ENCODE measurements at places on chromosomes 2 and 18. TPM values are rescaled to one million over a fixed set of nuclear protein-coding genes. Genes with fewer than 3 reads are reported as not detected.

- DNase-seq: no peak
Measured at GRCh38 chr2:212227755-212228154, 310.8 kb downstream of the ERBB4 start.

- no peak for DNase-seq
Measured at GRCh38 chr2:106107509-106108131, 86.5 kb downstream of the UXS1 start.

DNA sequence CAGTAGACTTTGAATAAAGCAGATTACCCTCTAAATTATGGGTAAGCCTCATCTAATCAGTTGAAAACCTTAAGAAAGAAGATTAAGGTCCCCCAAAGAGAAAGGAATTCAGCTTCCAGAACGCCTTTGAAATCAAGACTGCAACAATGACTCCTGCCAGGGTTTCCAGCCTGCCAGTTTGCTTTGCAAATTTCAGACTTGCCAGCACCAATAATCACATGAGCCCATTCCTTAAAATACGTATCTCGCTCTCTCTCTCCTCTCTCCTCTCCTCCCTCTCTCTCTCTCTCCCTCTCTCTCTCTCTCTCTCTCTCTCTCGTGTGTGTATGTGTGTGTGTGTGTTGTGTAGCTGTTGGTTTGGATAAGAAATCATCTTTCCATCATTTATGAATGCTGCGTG is 184.2 kb downstream of the PDE1A start:
- no peak for DNase-seq

DNA sequence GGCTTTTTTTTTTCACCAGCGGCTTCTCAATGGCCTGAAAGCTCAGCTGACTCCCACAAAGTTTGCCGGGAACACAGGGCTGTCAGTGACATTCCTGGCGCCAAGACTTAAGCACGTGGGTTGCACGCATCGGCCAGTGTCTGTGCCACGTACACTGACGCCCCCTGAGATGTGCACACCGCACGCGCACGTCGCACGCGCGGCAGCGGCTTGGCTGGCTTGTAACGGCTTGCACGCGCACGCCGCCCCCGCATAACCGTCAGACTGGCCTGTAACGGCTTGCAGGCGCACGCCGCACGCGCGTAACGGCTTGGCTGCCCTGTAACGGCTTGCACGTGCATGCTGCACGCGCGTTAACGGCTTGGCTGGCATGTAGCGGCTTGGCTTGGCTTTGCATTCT is 63.2 kb downstream of the CCDC74A start:
- DNase-seq: no peak

- no peak for DNase-seq
Measured at GRCh38 chr2:177038787-177039484, 173.7 kb upstream of the HNRNPA3 start.

- DNase-seq: peak; percentile 83
Measured at GRCh38 chr2:121019071-121019470, 265.9 kb downstream of the TFCP2L1 start.

GRCh38 chr2:36716111-36716510 is 19.6 kb downstream of the VIT start:
- DNase-seq: no peak

DNA sequence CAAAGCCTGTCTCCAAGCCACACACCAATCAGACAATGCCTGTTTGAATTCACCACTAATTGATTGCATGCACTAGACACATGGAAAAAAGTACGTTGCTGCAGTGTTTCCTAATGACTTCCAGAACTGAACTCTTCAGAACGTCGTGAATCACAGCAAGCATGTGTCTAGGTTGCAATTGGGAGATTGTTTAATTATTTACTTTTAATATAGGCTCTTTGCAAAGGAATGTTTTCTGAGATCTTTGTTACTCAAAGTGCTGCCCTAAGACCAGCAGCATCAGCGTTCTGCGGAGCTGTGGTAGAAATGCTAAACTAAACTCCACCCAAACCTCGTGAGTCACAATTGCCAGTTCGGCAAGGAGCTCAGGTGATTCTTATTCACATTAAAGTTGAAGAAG is 52.7 kb upstream of the CCDC68 start:
- DNase-seq: no peak

GRCh38 chr2:218179782-218180181 is 13.0 kb upstream of the CXCR1 start:
- no peak for DNase-seq

LYPD1 gene
- polyA plus RNA-seq: 4.7 TPM

CROCC2 gene
- not detected for polyA plus RNA-seq

FRZB gene
- polyA plus RNA-seq: 21.3 TPM

CRACDL gene
- polyA plus RNA-seq: 4.3 TPM

SERPINB13 gene
- not detected for polyA plus RNA-seq
